ENCODE measurements at places on chromosomes 6 and 20. TPM values are rescaled to one million over a fixed set of nuclear protein-coding genes. Genes with fewer than 3 reads are reported as not detected.

The POM121L2 gene
- total RNA-seq: not detected

- no peaks in the 10 kb centered on the region for H3K4me1 ChIP-seq
- no peaks in the 10 kb centered on the region for H3K36me3 ChIP-seq
- no peaks in the 10 kb centered on the region for H3K27me3 ChIP-seq
- no peak overlapping the region for H3K27ac ChIP-seq
These were observed 30.8 kb upstream of the RUNX2 start for GRCh38 chr6:45297320-45297719.

The SMPDL3A gene
- total RNA-seq: 7.0 TPM

- H3K4me3 ChIP-seq: no peak overlapping the region
- no peak for DNase-seq
- H3K4me1 ChIP-seq: peaks cover 3% of the 10 kb centered on the region
- no peaks in the 10 kb centered on the region for H3K27me3 ChIP-seq
- H3K27ac ChIP-seq: no peak overlapping the region
These were observed 14.9 kb downstream of the SH3BGRL2 start for GRCh38 chr6:79646006-79646405.

The ZNF184 gene
- 5.0 TPM for total RNA-seq

The CFAP206 gene
- total RNA-seq: 0.26 TPM

The STMND1 gene
- total RNA-seq: not detected

DNA sequence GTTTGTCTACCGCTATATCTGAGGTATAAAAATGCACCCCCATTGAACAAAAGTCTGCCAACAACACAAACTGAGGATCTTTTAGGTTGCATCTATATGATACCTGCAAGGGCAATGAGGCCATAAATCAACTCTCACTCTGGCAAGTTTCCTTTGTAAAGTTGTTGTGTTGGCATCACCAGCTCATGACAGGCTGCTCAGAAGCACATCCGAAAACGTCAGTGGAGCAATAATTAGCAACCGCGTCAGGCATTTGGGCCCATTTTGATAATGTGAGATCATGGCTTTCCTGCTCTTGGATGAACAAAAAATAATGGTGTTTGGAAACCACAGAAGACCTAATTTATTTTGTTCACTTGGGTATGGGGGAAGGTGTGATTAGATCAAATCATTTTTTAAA is 12.0 kb upstream of the SLC22A3 start:
- no peak overlapping the region for H3K27ac ChIP-seq
- DNase-seq: peak; percentile 31
- H3K4me1 ChIP-seq: no peaks in the 10 kb centered on the region
- no peak overlapping the region for H3K4me3 ChIP-seq

The RPP40 gene
- 7.9 TPM for total RNA-seq

GRCh38 chr20:20406306-20406705 is 38.4 kb downstream of the INSM1 start:
- no peak overlapping the region for H3K27ac ChIP-seq
- H3K4me3 ChIP-seq: no peak overlapping the region
- no peaks in the 10 kb centered on the region for H3K27me3 ChIP-seq
- peaks cover 10% of the 10 kb centered on the region for H3K36me3 ChIP-seq
- no peaks in the 10 kb centered on the region for H3K4me1 ChIP-seq

GRCh38 chr6:147382945-147383554 is 125.4 kb upstream of the SAMD5 start:
- no peak overlapping the region for H3K27ac ChIP-seq
- peaks cover 7% of the 10 kb centered on the region for H3K36me3 ChIP-seq
- no peak for DNase-seq
- H3K4me1 ChIP-seq: no peaks in the 10 kb centered on the region
- no peaks in the 10 kb centered on the region for H3K27me3 ChIP-seq

The NSFL1C gene
- 62.4 TPM for total RNA-seq

The HLA-G gene
- total RNA-seq: not detected

- no peaks in the 10 kb centered on the region for H3K4me1 ChIP-seq
- H3K36me3 ChIP-seq: no peaks in the 10 kb centered on the region
- no peaks in the 10 kb centered on the region for H3K27me3 ChIP-seq
- H3K27ac ChIP-seq: no peak overlapping the region
- DNase-seq: no peak
- no peak overlapping the region for H3K4me3 ChIP-seq
These were observed 83.2 kb upstream of the NOX3 start for GRCh38 chr6:155538708-155539390.

- no peak overlapping the region for H3K4me3 ChIP-seq
- H3K27me3 ChIP-seq: no peaks in the 10 kb centered on the region
- H3K36me3 ChIP-seq: peaks cover 20% of the 10 kb centered on the region
- no peak overlapping the region for H3K27ac ChIP-seq
These were observed 15.7 kb downstream of the PXMP4 start for GRCh38 chr20:33704197-33704924.

DNA sequence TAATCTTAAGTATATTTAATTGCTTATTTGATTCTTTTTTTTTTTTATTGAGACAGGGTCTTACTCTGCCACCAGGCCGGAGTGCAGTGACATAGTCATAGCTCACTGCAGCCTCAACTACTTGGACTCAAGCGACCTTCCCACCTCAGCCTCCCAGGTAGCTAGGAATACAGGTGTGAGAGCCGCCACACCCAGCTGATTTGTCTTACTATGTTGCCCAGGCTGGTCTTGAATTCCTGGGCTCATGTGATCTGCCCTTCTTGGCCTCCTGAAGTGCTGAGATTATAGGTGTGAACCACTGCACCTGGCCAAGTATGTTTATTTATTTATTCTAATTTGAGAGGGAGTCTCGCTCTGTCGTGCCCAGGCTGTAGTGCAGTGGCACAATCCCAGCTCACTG is 38.2 kb downstream of the PTPN1 start:
- H3K4me1 ChIP-seq: peaks cover 38% of the 10 kb centered on the region
- no peak overlapping the region for H3K4me3 ChIP-seq
- DNase-seq: no peak
- no peaks in the 10 kb centered on the region for H3K27me3 ChIP-seq
- no peak overlapping the region for H3K27ac ChIP-seq

The SLC35D3 gene
- total RNA-seq: 0.11 TPM

DNA sequence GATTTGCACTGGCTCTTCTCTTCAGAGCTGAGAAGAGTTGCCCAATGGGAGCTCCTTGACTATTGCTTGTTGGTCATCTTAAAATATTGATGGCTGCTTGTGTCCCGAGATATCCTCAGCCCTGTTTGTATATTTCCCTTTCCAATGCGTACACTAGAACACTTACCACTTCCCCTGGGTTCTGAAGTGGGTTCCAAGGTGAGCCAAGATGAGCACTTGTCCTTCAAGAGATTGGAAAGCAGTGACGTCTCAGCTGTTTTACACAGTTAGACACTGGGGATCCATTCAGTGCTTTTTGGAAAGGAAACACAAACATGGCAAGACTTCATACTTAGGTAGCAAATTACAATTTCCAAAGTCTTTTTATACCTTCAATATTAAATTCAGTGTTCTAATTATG is 716.4 kb upstream of the CITED2 start:
- no peak for DNase-seq
- no peak overlapping the region for H3K27ac ChIP-seq
- no peaks in the 10 kb centered on the region for H3K4me1 ChIP-seq
- no peak overlapping the region for H3K4me3 ChIP-seq

DNA sequence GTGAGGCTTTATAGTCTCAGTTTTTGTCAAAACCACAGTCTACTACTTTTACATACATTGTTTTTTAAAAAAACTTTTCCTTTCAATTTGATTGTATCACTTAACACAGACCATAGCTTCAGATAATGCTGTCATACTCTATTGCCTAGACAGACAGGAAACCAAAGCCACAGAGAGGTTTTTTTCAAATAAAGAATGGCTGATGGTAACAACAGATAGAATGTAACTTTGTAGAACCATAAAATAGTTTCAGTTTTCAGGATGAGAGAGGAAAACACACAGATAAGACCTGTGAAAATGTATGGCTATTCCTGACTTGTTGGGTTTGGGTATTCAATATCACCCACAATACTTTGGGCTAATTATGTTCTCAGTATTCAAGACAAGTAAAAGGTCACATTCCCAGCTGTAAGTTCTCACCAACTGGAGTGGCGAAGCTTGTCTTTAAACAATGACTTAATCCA is 94.0 kb downstream of the ADGRG6 start:
- H3K4me1 ChIP-seq: no peaks in the 10 kb centered on the region
- no peak for DNase-seq
- H3K36me3 ChIP-seq: no peaks in the 10 kb centered on the region
- H3K27me3 ChIP-seq: no peaks in the 10 kb centered on the region
- H3K27ac ChIP-seq: no peak overlapping the region

The PEX6 gene
- 13.4 TPM for total RNA-seq

GRCh38 chr6:122832459-122832858 is 43.4 kb downstream of the SMPDL3A start:
- H3K27me3 ChIP-seq: no peaks in the 10 kb centered on the region
- DNase-seq: no peak
- H3K4me1 ChIP-seq: no peaks in the 10 kb centered on the region
- H3K36me3 ChIP-seq: no peaks in the 10 kb centered on the region
- H3K4me3 ChIP-seq: no peak overlapping the region

- no peaks in the 10 kb centered on the region for H3K27me3 ChIP-seq
- no peaks in the 10 kb centered on the region for H3K4me1 ChIP-seq
- no peak overlapping the region for H3K4me3 ChIP-seq
- H3K36me3 ChIP-seq: no peaks in the 10 kb centered on the region
- H3K27ac ChIP-seq: no peak overlapping the region
These were observed 15.7 kb upstream of the DTNBP1 start for GRCh38 chr6:15678514-15678913.

DNA sequence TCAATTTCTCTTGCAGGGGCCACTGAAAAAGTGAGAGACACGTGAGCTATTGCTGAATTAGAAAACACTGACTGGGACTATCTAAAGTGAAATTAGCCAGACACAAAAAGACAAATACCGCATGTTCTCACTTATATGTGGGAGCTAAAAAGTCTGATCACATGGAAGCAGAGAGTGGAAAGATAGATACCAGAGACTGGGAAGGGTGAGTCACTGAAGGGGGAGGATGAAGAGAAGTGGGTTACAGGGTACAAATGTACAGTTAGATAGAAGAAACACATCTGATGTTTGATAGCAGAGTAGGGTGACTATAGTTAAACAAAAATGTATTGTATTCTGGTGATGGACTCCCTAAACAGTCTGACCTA is 13.4 kb downstream of the CST3 start:
- DNase-seq: no peak
- no peaks in the 10 kb centered on the region for H3K27me3 ChIP-seq
- peak overlapping the region; percentile 88 for H3K27ac ChIP-seq
- H3K36me3 ChIP-seq: no peaks in the 10 kb centered on the region
- H3K4me1 ChIP-seq: peaks cover 29% of the 10 kb centered on the region
- H3K4me3 ChIP-seq: no peak overlapping the region

DNA sequence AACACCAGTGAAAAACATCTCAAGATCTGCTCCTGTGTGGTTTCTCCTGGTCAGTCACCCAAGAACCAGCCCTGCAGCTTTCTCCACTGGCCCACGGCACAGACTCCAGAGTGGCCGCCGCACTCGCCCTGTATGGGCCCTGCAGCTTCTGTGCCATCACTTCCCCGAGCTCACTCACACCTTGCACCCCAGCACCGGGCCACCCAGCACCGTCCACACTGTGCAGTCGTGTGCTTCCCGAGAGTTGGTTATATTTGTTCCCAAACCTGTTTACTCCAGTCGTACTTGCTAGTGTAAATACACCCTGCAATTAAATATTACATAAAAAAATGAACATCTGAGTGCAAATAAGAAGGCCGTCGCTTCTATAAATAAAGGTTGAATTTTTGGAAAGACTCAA is 341.7 kb downstream of the CDH26 start:
- H3K27me3 ChIP-seq: peaks cover 16% of the 10 kb centered on the region
- H3K36me3 ChIP-seq: no peaks in the 10 kb centered on the region
- DNase-seq: no peak

DNA sequence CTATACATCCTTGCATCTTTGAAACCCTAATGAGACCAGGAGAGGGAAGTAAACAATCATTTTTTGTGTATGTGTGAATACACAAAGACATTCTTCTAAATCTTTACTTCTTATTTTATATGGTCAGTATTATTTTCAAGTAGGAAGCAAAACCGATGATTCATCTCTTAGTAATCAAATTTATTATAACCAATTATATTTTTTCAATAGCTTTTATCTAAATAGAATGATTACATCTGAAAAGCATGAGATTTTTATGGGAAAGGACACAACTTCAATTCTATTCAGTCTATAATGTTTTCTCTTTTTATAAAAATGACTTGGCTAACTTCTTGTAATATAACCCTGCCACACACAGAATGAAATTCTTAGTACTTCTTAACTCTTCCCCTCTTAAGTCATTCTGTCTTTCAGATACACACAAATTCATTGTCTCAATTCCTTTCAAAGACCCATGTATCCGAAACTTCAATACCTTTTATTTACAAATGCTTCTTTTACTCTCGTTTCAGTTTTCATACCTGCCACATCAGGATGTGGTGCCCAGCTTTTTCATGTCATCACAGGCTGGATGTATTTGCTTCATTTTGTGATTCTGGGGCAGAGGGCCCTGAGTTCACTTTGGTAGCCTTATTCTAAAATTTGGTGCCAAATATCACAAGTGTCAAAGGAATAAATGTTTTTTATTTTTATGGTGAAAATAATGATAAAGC is 227.0 kb downstream of the PHF3 start:
- no peak for DNase-seq
- H3K27me3 ChIP-seq: no peaks in the 10 kb centered on the region
- H3K4me3 ChIP-seq: no peak overlapping the region
- no peaks in the 10 kb centered on the region for H3K4me1 ChIP-seq

The DOK5 gene
- total RNA-seq: 0.32 TPM

The BHLHE23 gene
- not detected for total RNA-seq

The SLC17A1 gene
- not detected for total RNA-seq

GRCh38 chr6:31467151-31467550 is 30.8 kb upstream of the MICB start:
- H3K27me3 ChIP-seq: no peaks in the 10 kb centered on the region
- no peak overlapping the region for H3K27ac ChIP-seq
- H3K4me3 ChIP-seq: no peak overlapping the region
- peaks cover 5% of the 10 kb centered on the region for H3K4me1 ChIP-seq
- H3K36me3 ChIP-seq: no peaks in the 10 kb centered on the region

The DCDC2 gene
- not detected for total RNA-seq

GRCh38 chr20:10812759-10813327 is 139.0 kb upstream of the JAG1 start:
- no peaks in the 10 kb centered on the region for H3K4me1 ChIP-seq
- peak; percentile 10 for DNase-seq

DNA sequence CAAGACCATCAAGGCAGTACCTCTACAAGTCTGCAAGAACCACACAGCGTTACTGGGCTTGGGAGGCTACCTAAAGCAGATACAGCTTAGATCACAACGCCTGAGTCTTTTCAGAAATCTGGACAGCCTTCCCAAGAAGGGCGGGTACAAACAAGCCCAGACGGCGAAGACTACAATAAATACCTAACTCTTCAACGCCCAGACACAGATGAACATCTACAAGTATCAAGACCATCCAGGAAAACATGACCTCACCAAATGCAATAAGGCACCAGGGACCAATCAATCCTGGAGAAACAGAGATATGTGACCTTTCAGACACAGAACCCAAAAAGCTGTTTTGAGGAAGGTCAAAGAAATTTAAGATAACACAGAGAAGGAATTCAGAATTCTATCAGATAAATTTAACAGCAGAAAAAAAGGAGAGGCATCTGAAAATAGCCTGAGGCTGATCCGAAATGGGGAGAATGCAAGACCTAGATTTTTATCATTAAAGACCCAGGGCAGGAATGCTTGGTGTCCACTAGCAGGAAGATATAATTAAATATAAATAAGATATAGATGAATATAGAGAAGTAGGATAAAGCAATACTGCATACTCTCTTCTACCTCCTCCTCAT is 131.7 kb upstream of the COL21A1 start:
- no peak for DNase-seq
- peaks cover 14% of the 10 kb centered on the region for H3K4me1 ChIP-seq
- no peaks in the 10 kb centered on the region for H3K36me3 ChIP-seq
- no peak overlapping the region for H3K27ac ChIP-seq

- H3K36me3 ChIP-seq: peaks cover 13% of the 10 kb centered on the region
- H3K4me3 ChIP-seq: no peak overlapping the region
- H3K27ac ChIP-seq: no peak overlapping the region
- no peak for DNase-seq
- H3K4me1 ChIP-seq: no peaks in the 10 kb centered on the region
- H3K27me3 ChIP-seq: no peaks in the 10 kb centered on the region
These were observed 56.6 kb downstream of the SNX14 start for GRCh38 chr6:85537055-85537494.

All from esophagus muscularis mucosa (tissue), 4 donors.